ENCODE measurements at places on chromosomes 13 and 19.

DNA sequence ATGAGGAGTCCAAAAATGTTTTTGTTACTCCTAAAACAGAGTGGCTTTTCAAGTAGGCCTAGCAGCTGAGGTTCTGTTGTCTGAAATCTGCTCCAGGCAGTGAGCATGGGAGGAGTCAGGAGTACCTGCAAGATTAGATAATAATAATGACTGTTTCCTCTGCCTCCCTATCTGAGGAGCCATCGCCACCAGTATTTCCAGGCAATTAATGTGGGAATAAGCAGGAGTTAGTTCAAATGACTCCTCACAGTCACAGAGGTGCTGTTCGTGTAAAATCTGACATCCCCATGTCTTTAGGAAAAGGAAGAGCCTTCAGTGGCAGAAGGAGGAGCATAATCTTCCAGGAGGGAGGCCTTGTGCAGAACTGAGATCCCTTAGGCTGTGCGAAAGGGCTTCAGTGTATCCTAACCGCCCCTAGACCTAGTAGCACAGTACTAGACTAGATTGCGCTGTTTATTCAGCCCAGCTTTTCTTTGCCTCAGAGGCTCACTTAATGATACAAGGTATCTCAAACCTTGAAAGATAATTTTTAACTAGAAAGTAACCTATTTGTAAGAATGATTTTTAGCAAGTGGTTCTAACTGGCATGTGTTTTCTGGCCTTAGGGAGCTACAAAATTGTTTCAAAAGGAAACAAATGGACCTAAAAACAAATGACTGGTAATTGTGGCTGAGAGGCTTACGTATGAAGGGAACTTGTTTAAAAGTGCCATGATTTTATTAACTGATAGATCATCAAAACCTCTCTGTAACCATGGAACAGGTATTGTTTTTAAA is 49.0 kb downstream of the FREM2 start:
- DNase-seq = no peak

DNA sequence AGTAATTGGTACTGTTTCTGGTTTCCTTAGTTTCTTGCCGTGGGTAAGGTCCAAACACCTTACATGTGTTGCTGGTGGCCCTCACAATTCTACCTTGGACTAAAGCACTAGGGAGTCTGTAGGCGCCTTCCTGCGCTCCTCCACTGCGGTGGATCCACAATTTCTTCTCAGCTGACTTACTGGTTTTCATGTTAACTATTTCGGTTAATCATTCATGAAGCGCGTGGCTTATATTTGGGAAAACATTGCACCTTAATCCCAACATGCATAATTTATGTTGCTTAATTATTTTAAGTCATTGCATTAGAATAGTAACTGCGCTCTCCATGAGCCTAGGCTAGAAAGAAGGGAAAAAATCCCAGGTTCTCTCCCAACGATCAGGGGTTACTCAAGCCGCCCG is 37.7 kb downstream of the ARHGEF7 start:
- DNase-seq = peak; percentile 45

- no peak for DNase-seq
Measured at GRCh38 chr13:113975416-113975815, 1.5 kb upstream of the C13orf46 start.

GRCh38 chr13:46553521-46553885 is 533 bp downstream of the LRCH1 start:
- no peak for DNase-seq

DNA sequence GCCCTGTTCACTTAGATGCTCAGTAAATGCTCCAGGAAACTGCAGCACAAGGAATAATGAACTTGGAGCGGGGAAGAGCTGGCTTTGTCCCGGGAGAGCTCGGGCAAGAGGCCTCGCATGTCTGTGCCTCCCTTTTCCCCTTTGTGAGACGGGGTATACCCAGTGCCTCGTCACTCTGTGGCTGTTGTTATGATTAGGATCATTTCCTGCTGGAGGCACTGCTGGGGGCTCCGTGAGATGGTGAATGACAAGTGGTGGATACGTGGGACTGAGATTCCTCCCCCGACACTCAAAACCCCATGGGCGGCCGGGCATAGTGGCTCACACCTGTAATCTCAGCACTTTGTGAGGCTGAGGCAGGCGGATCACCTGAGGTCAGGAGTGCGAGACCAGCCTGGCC is 1.1 kb upstream of the PLVAP start:
- no peak for DNase-seq

DNA sequence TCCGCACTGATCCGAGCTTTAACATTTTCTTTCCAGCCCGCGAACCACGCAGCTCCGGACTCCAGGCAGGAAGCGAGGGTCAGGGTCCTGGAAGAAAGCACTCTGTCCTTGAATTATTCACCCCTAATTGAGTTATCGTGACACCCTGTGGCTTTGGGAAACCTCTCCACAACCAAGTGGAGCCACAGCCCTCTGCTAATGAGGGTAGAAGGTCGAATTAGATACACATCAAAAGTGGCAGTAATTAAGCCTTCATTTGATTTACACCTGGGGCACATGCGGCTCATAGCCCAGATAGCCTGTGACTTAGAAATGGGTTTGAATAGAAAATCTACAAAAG is 15.9 kb upstream of the RNF17 start:
- no peak for DNase-seq

DNA sequence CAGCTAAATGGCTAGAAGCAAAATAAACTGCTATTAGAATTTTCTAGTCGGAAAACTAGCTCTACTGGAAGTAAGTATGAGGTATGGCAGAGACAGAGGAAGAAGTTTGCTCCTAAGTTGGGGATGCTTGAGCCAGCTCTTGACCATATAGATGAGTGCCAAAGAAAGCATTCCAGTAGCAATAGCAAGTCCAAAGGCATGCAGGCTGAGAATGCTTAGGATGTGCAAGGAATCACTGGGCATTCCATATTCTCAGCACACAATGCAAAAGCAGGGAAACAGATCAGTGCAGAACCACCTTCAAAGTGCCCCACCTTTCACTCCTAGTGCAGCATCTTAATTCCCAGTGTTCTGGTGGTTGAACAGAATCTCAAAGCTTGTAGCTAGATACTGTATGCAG is 32.9 kb downstream of the SERTM1 start:
- no peak for DNase-seq

DNA sequence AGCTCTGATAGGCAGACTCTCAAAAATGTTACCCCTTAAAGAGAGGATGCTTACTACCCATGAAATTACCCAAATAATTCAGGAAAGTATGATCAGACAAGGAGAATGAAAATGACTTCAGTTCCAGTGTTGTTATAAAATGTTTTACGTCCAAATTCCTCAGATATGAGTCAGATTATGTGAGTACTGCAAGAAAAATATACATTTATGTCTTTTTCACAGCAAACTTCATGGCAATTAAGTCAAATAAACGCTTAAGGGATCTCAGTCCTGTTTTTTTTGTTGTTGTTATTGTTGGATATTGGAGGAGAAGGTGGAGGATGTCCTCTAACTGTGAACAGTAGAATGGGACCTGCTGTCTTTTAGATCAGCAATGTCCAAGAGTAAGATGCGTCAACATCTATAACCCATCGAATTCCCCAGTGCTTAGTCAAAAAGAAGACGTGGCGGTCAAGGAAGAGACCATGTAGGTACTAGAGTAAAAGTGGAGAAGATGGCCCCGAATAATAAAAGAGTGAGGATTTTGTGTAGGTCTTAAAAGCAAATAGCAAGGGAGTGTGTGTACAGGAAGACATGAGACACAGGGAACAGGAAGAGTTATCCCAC is 215.4 kb upstream of the IRS2 start:
- DNase-seq = no peak

DNA sequence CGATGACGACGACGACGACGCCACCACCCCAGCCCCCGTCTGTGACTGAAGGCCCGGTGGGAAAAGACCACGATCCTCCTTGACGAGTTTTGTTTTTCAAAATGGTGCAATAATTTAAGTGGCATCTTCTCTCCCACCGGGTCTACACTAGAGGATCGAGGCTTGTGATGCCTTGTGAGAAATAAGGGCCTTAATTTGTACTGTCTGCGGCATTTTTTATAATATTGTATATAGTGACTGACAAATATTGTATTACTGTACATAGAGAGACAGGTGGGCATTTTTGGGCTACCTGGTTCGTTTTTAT is 2.5 kb downstream of the KLF2 start:
- DNase-seq = no peak

GRCh38 chr13:62302341-62302740 is 886.7 kb upstream of the PCDH20 start:
- no peak for DNase-seq

- no peak for DNase-seq
Measured at GRCh38 chr19:1116726-1117581, 13.2 kb downstream of the GPX4 start.

- no peak for DNase-seq
Measured at GRCh38 chr19:5624741-5625278, 1.9 kb downstream of the SAFB start.

DNA sequence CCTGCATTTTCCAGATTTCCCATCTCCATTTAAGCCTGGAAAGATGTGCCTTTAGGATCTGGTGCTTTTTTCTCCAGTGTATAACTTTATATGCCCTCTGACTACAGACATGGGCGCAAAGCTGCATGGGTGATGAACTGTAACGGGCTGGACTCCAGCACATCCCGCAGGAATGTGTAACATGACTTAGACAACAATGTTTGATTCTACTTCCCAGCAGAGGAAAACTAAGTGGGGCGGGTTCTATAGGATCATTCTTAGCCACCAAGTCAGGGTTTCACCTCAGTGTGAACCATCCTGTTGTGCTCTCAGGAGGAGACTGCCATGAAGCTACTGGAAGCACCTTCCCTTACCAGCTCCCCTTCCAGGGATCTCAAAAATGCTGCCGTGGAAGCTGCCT is 93.2 kb upstream of the SERP2 start:
- DNase-seq = no peak

DNA sequence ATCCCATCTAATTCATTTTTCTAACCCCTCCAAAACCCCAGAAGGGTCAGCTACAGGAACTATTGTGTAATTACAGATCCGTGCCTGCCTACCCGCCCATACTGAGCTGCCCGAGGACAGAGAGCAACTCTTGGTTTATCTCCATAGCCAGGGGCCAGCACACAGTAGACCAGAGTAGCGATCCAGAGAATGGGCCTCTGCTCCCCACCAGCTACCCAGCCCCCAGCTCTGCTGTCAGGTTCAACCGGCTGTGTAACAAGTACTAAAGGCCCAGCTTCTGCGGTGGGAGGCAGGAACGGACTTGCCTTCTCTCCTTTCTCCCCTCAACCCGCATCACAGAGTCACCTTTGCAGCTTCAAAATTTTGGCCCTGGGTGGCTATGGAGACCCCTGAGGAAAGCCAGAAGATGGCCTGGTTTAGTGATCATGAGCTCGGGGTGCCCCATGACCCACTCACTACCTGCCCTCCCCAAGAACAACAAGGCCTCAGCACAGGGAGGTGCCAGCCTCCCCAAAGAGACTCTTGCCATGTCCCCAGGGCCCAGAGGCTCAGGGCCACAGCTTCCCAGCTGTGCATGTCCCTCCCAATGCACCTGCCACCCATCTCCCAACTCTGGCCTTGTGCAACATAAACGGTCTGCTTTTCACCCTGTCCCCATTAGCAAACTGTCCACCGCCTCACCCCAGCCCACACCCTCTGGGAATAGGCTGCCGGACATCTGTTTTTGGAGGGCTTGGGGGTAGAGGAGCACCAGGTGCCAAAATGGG is 5.7 kb downstream of the CALM3 start:
- no peak for DNase-seq

- DNase-seq = no peak
Measured at GRCh38 chr13:59364641-59365085, 799.1 kb downstream of the DIAPH3 start.

GRCh38 chr19:5048727-5049553 is 80.0 kb downstream of the KDM4B start:
- no peak for DNase-seq

GRCh38 chr13:111395511-111396393 is 75.3 kb downstream of the TEX29 start:
- no peak for DNase-seq

GRCh38 chr13:112207129-112207528 is 140.2 kb downstream of the SOX1 start:
- DNase-seq = no peak

- DNase-seq = no peak
Measured at GRCh38 chr13:44294876-44295275, 78.7 kb upstream of the SERP2 start.

GRCh38 chr19:12596927-12597548 is 13.6 kb downstream of the ZNF490 start:
- DNase-seq = no peak

DNA sequence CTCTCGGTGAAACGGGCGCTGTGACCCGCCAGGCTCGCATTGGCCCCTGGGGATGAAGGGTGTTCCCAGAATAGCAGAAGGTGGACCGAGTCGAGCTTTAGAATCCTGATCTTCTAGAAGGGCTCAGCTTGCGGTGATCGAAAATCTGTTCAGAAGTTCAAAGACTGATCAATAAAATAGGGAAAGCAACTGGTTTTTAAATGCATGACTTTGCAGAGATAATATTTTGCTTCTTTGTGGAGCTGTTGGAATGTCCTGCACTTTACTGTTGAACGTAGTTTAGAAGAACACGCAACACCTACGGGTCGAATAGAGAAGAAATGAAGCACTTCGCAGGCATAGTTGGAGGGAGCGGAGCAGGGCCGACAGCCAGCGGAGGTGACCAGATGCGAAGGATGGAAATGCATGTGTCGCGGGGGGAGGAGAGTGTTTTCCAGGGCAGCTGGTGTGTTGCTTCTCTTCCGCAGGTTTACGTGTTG is 766 bp downstream of the CEBPG start:
- DNase-seq = no peak

GRCh38 chr19:30063650-30064347 is 121.8 kb downstream of the URI1 start:
- no peak for DNase-seq

GRCh38 chr13:113393563-113394338 is 29.8 kb upstream of the GRTP1 start:
- no peak for DNase-seq

DNA sequence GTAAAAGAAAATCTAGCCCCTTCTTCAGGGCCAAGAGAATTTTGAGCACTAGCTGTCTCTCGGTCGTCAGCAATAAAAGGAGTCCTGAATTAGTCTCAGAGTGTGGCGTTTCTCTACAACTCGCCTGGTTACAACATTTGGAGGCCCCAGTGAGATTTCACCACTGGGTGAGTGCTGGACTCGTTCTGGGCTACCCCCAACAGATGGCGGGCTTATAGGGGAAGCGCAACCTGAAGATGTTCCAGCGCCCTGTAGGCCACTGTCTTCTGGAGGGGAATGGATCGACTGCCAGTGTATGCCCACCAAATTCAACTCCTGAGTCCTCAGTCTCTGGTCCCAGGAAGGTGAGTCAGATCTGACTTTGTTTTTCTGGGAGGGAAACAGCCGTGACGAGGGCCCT is 11.7 kb upstream of the ZNF181 start:
- no peak for DNase-seq

GRCh38 chr19:42252365-42253244 is 2.3 kb downstream of the ERF start:
- DNase-seq = no peak
